ENCODE measurements at places on chromosomes 13 and 19. TPM values are rescaled to one million over a fixed set of nuclear protein-coding genes. Genes with fewer than 3 reads are reported as not detected.

DNA sequence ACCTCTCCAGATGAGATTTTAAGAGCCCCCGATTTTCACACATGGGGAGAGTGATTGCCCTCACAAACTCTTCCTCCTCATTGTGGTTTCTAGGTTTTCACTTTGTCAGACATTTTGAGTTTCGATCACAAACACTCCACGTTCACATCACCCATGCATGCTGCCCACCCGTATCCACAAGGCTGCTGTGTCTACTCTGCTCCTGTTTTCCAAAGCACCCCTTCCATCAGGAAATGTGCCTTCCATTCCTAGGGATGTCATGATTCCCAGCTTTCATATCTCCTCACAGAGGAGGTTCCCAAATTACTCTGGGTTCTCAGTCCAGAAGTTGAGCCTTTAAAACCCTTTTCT, 45.8 kb upstream of the CEACAM21 start:
- DNase-seq = no peak

- DNase-seq = no peak
Observed at GRCh38 chr13:43031881-43032280, 8.5 kb downstream of the DNAJC15 start.

The CLC gene
- not detected for total RNA-seq

The STXBP2 gene
- total RNA-seq = 34.8 TPM

The ZNF468 gene
- total RNA-seq = 17.4 TPM

DNA sequence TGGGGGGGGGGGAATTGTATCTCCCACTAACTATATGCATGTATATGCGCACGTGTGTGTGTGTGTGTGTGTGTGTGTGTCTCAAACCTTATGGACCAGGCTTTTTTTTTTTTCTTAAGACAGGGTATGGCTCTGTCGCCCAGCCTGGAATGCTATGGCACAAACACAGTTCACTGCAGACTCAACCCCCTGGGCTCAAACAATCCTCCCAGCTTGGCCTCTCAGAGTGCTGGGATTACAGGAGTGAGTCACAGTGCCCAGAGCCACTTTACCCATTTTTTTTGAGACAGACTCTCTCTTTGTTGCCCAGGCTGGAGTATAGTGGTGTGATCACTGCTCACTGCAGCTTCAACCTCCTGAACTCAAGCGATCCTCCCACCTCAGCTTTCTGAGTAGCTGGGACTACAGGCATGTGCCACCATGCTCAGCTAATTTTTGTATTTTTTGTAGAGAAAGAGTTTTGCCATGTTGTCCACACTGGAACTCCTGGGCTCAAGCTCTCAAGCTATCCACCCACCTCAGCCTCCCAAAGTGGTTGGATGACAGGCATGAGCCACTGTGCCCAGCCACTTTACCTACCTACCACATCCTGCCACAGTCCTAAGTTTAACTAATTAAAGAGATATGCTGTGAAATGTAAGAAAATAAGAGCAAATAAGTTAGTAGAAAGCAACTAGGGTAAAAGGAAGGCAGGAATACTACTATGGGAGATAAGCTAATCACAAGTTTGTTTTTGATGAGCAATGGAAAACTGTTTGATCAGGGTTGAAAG, 2.4 kb downstream of the ZMYM5 start:
- peak; percentile 51 for DNase-seq

The TSHZ3 gene
- 0.77 TPM for total RNA-seq

- DNase-seq = peak; percentile 36
Observed at GRCh38 chr13:67238277-67238859, 8.2 kb upstream of the PCDH9 start.

The AXL gene
- 5.8 TPM for total RNA-seq

The SCN1B gene
- total RNA-seq = 5.2 TPM

DNA sequence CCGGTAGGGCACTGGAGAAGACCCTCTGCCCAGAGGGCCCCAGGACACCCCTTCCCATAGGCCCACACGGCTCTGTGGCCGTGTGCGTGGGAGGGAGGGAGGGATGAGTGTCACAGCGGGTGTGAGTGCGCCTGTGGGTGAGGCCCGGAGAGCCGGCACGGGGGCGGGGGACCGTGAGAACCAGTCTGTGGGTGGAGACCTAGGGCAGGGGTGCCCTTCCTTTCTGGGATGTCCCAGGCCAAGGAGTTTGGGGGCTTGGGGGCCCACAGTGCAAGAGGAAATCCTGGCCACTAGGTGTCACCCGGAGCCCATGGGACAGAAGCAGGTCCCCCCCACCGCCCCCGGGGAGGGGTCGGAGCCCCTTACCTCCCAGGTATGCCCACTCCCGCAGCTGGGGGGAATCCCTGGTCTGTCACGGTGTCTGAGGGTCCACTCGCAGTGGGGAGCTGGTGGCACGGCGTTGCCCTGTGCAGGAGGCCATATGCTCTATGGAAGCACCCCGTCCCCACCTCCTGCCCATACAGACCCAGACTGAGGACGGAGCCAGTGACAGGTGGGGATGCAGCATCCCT, 16.0 kb upstream of the SLC7A10 start:
- no peak for DNase-seq

DNA sequence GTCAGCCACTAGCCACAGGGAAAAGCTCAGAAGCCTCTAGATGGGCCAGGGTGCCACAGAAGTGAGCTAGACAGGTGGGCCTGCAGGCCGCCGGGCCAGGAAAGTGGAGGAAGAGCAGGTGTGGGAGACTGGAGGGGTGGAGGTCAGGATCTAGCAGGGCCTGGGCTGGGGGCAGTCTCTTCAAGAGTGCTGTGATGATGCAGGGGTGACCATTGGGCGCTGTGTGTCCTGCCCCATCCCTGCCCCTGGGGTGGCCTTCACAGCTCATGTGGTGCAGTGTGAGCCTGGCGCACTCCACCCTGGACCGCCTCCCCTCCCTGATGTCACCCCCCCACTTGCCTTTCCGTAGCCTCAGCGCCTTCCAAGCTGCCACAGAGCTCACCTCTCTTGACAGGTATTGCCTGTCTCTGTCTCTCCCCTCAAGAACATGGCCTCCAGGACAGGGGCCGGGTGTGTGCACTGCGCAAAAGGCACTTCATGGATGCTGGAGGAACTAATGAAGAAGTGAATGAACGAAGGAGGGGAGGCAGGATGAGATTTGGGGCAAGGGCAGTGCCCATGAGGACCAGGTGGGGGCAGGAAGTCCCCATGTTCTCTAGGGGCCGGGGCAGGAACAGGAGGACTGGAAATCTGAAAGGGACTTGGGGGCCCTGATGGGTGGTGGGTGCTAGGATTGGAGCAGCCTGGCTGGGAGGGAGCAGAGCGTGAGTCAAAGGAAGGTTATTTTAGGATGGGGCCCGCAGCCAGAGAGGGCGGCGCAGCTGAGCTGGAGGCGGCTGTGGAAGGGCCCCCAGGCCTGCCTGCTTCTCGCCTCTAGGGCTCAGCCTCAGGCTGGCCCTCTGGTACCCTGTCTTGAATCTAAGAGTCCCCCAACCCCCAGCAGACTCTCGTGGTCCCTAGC, 6.6 kb downstream of the SSBP4 start:
- no peak for DNase-seq

The FGF22 gene
- not detected for total RNA-seq

DNA sequence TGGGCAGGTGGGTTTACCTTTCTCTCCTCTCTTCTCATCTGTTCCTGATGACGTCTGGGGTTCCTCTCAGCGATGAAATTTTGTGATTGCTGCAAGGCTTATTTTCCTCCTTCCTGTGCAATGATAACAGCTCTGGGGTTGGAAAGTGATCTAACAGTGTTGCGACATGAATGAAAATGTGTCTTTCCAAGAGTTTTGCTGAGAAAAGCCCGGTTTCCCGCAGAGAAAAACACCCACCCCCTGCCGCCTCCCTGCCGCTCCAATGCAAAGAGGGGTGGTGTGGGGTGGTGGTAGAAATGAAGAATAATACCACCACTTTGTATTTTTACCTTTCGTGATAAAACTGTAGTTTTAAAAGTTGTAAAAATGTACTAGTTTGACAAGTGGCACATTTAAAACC, 232.0 kb downstream of the OLFM4 start:
- DNase-seq = no peak

- DNase-seq = no peak
Observed at GRCh38 chr19:39677961-39678889, 22.5 kb downstream of the LGALS16 start.

- no peak for DNase-seq
Observed at GRCh38 chr13:53341144-53341510, 312.5 kb downstream of the OLFM4 start.

The DIS3 gene
- 23.1 TPM for total RNA-seq

DNA sequence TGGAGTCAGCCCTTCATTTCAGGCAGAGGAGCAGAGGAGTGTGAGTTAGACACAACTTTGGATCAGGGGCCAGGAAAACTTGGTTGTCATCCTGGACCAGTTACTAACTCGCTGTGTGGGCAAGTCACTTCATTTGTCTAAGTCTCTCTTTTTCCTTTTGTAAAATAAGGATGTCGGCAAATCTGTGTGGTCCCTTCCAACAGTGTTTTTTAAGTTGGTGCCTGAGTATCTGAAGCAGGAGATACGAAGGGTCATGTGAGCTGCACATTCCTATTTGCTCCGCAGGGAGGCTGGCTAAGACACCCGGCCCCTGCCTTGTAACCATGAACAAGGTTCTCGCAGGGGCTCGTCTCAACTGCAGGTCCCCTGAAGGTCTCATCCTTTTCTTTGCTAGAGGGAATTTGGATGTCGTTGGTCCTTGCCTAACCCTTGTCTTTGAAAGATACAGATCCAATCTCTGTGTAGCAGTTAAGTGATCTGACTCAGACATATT, 64.3 kb downstream of the LRCH1 start:
- no peak for DNase-seq

The ZNF737 gene
- 7.8 TPM for total RNA-seq

DNA sequence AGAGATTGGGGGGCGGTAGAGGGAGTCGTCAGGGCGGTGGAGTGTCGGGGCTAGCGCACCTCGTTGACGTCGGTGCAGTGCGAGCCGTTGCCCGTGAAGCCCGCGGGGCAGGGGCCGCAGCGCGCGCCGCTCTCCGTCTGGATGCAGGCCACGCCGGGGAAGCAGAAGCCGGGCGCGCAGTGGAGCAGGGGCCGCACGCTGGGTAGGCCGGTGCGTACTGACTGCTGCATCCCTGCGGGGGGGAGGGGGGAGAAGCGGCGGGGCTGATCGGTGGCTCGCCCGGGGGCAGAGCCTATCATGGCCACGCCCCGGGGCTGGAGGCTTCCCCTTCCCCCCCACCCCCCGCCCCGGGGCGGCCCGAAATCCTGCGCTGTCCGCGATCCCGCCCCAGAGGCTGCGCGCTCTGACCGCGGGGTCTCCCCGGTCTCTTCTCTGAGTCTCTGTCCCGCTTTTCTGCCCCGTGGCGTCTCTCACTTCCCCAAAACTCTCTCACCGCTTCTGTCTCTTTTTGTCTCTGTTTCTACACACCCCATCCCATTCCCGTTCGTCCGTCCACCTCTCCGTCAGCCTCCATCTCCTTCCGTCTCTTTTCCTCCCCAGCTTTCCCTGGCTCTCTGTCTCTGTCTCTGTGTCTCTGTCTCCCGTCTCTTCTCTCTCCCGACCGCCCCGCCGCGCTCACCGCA, 1.1 kb downstream of the COMP start:
- no peak for DNase-seq

The CYSLTR2 gene
- not detected for total RNA-seq

The SHC2 gene
- total RNA-seq = 7.6 TPM

GRCh38 chr19:896434-896833, 3.1 kb downstream of the RNU6-9 start:
- DNase-seq = no peak

- no peak for DNase-seq
Observed at GRCh38 chr19:55111238-55111831, 6.1 kb downstream of the PPP1R12C start.

DNA sequence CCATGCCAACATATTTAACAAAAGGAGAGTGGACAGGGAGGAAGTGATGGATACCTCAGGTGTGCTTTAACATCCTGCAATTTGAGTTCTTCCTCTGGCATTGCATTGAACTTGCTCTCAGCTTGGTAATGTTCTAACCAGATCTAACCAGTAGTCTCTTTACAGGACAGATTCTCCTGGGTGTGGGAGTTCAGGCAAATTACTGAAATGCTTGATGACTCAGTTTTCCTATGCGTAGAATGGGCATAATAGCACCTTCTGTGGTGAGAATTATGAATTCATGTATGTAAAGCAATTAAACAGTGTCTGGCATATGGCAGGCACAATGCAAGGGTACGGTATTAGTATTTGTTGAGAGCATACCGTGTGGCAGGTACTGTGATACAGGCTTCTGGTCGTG, 3.6 kb downstream of the AKAP11 start:
- DNase-seq = no peak

DNA sequence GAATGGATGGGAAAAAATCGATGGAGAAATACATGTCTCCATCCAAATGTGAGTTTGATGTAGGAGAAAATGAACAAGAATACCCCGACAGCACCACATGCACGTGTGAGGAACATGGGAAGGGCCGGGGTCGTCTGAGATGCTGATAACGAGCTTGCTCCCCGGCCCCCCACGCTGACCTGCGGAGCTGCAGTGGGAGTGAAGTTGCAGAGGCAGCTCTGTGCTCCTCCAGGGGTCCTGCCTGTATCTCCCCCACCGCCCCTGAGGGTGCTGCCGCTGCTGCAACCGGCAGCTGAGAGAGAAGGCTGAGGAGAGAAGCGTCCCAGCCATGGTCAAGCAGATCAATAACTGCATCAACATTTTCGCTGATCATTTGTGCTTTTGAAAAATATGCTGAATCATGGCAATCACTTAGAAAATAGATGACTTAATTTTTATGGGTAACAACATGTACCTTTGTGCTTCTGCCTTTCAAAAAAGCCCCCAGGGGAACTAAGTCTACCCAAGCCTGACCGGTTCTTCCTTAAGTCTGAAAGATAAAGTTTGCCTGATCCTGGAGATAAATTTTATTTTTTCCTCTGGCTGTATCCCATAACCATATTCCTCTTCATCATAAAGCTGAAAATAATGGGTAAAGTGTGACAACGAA, 18.2 kb upstream of the NAXD start:
- no peak for DNase-seq

GRCh38 chr13:78102741-78103140, 184.1 kb upstream of the EDNRB start:
- DNase-seq = no peak

- no peak for DNase-seq
Observed at GRCh38 chr13:26500618-26501320, 56.7 kb upstream of the WASF3 start.

The CEACAM16 gene
- total RNA-seq = not detected

DNA sequence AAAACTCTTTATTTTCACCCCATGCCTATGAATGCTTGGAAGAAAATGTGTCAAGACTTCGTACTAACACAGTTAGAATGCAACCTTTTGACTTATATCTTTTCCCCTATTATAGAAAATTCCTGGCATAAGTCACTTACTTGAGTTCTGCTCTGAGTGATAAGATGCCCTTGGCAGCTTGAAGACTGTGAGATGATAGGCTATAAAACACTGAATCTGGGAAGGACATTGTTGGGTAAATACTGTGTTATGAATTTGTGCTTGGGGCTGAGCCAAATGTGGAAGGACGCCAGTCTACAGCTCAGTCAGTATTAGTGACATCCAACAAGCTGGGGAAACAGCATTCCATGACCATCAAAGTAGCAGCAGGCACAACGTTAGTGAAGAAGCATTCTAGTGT, 368.0 kb upstream of the SGCG start:
- DNase-seq = no peak

DNA sequence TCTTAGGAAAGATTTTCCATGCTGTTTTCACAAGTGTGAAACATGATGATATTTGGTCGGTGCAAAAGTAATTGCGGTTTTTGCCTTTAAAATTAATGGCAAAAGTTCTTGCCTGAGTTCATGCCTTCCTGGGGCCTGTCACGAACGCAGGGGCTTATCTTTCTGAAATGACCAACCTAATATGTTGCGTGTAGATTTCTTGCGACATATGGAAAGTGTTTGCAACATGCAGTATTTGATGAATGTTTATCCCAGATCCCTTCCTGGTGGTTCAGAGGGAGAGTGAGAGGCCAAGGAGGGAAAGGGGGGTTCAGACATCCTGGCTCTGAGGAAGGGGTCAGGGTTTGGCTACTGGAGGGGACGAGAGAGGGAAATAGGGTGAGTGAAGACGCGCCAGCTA, 72.0 kb downstream of the TEX29 start:
- no peak for DNase-seq

All from dermis microvascular lymphatic vessel endothelial cell (primary cell).